ENCODE measurements at places on chromosomes 2 and 18. TPM values are rescaled to one million over a fixed set of nuclear protein-coding genes. Genes with fewer than 3 reads are reported as not detected.

GRCh38 chr2:180892091-180892490, 88.3 kb upstream of the UBE2E3 start:
- ATAC-seq, result no peak

DNA sequence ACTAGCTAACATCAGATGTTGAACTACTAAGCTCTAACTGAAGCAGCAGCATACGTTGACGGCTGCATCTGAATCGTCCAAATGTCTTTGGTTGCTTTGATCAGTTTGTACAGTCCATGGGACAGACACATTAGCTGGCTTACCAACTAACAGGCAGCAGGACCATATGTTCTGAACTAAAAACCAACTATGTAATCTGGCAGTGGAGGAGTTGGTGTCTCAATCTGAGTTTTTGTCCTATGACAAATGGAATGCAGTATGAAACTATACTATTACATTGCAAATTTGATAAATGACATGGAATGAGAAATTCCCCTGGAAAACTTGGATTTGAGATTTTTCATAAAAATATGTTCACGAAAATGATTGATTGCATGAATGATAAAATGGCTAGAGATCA, 79.5 kb downstream of the EPHA4 start:
- ATAC-seq, result no peak

DNA sequence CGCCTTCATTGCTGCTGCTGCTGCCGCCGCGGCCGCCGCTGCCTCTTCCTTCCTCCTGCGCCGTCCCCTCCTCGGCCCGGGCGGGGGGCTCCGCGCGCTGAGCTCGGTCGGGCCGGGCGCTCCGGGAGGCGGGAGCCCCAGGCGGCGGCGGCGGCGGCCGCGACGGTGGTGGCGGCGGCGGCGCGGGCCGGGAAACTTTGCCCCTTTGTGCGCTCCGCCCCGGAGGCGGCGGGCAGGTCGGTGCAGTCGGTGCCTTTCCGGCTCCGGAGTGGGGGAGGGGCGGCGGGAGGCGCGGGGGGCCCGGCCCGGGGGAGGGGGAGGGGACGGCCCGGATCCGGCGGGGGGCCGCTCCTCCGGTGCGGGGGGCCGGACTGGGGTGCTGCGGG, 205 bp downstream of the TET3 start:
- no peak for ATAC-seq

GRCh38 chr2:38850045-38850444, 25.7 kb downstream of the DHX57 start:
- no peak for ATAC-seq

DNA sequence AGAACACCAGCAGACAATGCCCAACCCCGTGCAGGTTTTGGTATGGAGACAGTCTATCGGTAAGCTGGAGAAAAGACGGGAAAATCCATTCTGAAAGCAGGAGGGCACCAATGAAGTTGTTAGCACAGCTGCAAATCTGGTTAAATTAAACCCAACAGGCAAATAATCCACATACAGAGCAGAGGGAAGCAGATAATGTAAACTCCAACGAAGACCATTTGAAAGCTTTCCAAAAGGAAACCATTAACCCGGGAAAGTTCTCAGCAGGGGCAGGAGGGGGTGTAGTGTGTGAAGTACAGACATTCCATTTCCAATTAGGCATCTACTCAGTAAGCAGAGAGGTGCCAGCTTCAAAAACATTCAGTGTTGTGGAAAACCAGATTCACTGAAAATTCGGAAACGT, 10.3 kb downstream of the EDAR start:
- no peak for ATAC-seq

GRCh38 chr2:121333834-121334558, 49.0 kb upstream of the TFCP2L1 start:
- ATAC-seq, result no peak

- ATAC-seq, result peak; percentile 64
These were observed 3.6 kb downstream of the ZNF516 start for GRCh38 chr18:76491473-76491775.

- no peak for ATAC-seq
These were observed 8.4 kb downstream of the BARD1 start for GRCh38 chr2:214801068-214801467.

GRCh38 chr18:45106331-45106774, 425.7 kb downstream of the SETBP1 start:
- ATAC-seq, result peak; percentile 63

DNA sequence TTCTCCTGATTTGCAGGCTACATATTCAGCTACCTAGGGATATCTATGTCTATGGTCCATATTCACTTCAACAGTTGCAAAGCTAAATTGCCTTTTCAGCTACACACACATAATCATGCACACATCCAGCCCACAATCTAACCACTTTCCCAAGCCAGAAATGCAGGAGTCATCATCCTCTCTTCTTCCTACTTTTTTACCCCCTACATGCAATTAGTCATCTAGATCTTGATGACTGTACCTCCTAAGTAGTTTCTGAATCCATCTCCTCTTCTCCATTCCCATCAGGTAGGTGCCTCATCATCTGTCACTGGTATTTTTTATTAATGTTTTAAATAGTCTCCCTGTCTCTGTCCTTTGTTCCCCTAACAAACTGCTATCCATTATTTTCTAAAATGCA, 23.7 kb upstream of the SPRED2 start:
- no peak for ATAC-seq

DNA sequence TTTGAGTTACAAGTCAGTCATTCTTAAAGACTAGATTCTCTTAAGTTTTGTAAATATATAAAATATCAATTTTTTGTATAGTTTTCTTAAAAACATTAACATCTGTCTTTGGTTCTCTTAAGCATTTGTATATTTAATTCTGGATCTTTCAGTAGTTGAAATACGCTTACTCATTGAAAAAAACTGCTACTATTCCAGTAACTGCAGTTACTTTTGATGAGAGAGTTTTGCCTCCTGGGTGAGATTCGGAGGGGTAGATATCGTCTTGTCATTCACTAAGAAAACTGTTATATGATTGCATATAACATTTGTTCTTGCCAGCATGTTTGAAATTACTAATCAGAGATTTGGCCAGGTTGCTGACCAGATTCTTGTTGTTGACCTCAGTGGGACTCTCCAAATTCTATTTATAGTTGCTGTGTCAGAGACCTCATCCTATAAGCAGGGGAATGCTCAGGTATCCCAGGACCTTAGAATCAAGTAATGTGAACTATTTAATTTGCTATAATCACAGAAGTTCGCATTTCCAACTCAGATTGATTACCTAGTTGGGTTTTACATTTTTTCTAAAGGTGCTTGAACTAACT, 7.9 kb downstream of the AGPS start:
- ATAC-seq, result no peak

GRCh38 chr2:187862715-187863114, 308.5 kb upstream of the TFPI start:
- ATAC-seq, result no peak

DNA sequence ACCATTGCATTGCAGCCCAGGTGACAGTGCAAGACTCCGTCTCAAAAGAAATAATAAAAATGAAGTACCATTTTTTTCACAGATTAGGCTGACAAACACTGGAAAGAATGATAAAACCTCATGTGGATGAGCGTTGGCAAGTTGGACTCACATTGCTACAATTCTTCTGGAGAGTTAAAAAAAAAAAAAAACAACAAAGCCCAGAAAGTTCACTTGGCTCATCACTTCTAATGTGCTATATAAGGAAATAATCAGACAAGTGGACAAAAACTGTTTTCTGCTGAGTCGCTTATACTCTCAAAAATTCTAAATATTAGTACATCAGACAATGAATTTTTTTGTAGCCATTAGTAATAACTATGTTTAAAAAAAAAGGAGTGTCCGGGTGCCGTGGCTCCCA, 38.4 kb downstream of the PKP4 start:
- no peak for ATAC-seq

DNA sequence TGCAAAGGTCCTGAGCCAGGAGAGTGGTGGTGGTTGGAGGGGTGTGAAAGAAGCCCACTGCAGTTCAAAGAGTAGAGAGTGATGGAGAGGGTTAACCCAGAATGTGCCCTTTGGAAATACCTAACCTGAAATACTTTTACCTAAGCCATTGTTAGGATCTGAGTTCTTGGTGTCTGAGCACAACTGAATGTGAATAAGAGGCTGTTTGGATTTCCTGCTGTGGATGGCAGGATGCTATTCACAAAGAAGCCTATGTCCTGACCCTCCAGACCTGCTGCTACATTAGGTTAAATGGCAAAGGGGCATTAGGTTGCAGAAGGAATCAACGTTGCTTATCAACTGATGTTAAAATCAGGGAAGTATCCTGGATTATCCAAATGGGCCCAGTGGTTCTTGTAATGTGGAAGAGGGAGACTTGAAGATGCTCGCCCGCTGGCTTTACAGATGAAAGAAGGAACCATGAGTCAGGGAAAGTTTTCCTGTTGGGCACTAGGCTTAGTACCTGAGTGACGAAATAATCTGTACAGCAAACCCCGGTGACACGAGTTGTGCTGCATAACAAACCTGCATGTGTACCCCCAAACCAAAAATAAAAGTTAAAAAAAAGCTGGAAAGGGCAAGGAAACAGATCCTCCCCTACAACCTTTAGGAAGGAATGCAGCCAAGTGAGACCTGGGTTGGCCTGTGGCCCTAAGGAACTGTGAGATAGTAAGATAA, 27.2 kb downstream of the ITGA6 start:
- peak; percentile 31 for ATAC-seq

GRCh38 chr2:64250751-64251423, 106.7 kb upstream of the PELI1 start:
- no peak for ATAC-seq

DNA sequence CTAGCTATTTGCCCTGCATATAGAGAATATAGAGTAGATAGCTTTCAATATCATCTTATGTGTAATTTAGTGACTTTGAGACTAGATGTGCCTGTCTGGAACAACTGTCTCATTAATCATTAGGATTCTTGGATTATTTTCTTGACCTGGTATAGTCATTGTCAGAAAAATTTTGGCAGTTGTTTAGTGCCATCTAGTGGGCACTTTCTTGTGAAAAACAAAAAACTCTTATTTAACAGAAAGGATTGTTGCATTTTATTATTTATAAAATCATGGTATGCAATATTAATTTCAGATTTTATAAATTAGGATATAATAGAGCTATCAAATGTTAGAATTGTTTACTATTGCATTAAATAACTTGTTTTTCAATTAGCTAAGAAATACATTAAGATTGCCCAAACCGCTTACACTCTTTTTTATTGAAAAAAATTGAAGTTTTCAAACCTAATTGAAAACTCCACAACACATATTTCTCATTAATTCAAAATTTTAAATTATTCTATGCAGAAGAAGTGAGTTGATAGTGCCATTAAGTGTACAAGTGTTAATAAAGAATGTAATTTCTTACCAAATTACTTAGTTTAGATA, 80.3 kb downstream of the DYNAP start:
- ATAC-seq, result no peak

GRCh38 chr2:16386431-16386830, 279.2 kb downstream of the CYRIA start:
- ATAC-seq, result no peak

DNA sequence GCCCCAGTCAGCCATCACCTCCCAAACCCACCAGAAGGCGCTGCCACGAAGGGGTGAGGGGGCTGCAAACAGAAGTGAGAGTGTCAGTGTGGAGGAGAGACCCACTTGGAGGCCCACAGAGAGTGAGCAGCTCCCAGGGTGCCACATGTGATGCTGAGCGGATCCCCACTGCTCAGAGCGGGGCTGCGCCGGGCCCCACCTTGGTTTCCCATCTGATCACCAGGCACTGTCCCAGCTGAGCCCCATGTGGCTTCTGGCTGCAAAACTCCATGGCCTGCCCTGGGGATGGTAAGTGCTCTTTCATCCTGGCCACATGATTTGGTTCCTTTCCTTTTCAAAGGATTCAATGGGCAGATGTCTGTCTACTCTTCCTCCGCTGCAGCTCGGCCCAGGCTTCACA, 23.8 kb downstream of the SNORC start:
- no peak for ATAC-seq

DNA sequence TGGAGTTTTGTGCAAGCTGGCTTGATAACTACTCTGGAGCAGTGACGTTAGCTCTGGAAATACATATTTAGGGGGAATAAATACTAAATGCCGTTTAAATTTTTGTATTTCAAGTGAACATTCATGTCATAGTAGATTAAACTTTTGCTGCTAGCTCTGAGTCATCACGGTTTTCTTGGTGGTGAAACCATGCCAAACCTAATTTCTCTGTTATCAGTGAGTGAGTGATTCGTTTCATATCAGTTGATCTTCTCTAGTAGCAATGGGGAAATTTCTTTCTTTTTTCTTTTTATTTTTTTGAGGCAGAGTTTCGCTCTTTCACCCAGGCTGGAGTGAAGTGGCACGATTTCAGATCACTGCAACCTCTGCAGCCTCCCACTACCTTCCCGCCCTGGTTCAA, 211.1 kb downstream of the PTPRM start:
- ATAC-seq, result no peak

DNA sequence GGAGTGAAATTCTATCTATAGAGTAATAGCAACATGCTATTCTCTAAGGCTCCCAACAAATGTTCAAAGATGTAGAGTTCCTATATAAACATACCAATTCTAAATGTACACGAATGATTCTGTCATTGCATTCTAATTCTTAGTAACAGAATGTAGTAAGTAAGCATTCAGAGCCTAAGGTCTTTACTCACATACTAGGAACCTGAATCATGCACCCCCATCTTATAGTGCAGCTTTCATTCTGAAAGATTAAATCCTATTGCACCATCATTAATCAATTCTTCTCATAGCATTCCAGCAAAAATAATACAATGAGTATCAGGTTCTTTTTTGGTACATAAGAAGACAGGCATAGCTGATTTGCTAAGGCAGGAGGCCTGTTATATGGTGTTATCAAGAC, 230.0 kb downstream of the NCKAP5 start:
- no peak for ATAC-seq

- no peak for ATAC-seq
These were observed 12.9 kb downstream of the HTR2B start for GRCh38 chr2:231111987-231112386.

DNA sequence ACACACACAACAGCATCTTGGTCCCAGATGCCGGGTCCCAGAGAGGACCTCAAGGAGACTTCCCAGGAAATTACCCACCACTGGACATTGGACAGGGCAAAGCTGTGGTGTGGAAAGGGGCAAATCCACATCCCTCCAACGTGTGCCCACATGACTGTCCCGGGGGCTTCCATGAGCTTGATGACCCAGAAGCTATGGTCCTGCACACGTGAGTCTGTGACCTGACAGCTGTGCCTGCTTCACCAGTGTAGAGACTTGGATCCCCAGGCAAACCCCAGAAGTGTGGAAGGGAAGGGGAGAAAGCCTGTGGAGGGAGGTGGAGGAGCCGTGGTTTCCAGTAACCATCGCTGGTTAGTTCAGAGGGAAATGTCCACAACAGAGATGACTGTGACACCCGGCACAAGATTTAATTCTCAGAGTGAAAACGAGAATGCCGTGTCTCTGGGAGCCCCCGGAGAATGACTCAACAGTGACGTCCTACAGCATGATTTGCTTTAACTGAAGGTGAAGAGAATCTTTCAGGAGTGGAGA, 19.1 kb upstream of the GPR55 start:
- no peak for ATAC-seq

GRCh38 chr2:107542314-107542740, 284.4 kb upstream of the RGPD4 start:
- peak; percentile 87 for ATAC-seq

Gene NOSTRIN
- 3.6 TPM for total RNA-seq

Gene MPP4
- not detected for total RNA-seq

Gene NAT8
- total RNA-seq, result not detected

Gene C1QL2
- total RNA-seq, result not detected

Gene KCNIP3
- 0.96 TPM for total RNA-seq

Gene CXCR1
- 0.72 TPM for total RNA-seq

Gene THUMPD2
- 7.4 TPM for total RNA-seq

Gene CRYGD
- total RNA-seq, result not detected

Gene SP5
- 0.16 TPM for total RNA-seq

Gene ACTG2
- total RNA-seq, result 40.8 TPM

Gene MREG
- 61.9 TPM for total RNA-seq

Gene SNTG2
- total RNA-seq, result 0.60 TPM

Gene MARCHF4
- not detected for total RNA-seq

Gene SEPTIN2
- total RNA-seq, result 177 TPM

Gene MC5R
- total RNA-seq, result 0.28 TPM
